ENCODE measurements at places on chromosomes 11 and 22.

DNA sequence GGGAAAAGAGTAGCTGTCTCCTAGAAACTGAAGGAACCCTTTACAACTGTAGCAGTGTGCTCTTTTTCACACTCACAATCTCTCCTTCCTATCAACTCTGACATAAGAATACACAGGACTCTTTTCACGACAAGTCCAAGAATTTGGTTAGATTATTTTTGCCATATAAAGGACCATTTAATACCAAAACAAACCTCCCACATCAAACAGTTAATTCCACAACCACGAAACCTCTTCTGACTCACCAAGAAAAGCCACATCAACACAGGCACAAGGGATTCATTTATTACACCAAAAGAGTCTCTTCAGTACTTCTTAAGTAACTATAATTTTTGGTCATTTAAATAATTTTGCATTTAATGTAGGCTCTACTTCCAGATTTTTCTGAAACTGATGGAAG, 222.6 kb upstream of the PITPNB start:
- DNase-seq: peak; percentile 26

GRCh38 chr11:75949023-75949672, 134.1 kb downstream of the UVRAG start:
- DNase-seq: no peak

GRCh38 chr11:11471201-11471600, 118.2 kb upstream of the CSNK2A3 start:
- peak; percentile 18 for DNase-seq

DNA sequence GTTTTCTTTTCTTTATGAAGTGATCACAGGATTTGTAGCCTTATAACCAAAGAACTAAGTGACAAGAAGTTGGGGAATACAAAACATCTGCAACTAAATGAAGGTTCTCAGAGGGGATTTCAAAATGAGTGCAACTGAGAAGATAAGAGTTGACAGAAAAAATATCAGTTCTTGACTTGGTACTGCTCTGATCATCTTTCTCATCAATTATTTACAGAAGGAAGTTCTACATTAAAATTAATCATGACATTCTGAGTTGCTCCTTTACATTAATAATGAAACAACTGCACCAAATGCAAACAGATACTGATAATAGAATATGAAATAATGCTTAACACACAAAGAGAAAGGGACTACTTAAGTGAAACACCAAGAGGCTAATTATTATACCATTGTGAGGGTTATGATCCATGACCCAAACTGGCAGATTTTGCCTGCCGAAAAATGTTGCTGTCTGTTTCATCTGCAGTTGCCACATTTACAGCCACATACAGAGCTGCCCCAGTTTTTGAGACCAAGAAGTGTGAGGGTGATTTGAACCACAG, 561.9 kb upstream of the ANO5 start:
- DNase-seq: no peak

DNA sequence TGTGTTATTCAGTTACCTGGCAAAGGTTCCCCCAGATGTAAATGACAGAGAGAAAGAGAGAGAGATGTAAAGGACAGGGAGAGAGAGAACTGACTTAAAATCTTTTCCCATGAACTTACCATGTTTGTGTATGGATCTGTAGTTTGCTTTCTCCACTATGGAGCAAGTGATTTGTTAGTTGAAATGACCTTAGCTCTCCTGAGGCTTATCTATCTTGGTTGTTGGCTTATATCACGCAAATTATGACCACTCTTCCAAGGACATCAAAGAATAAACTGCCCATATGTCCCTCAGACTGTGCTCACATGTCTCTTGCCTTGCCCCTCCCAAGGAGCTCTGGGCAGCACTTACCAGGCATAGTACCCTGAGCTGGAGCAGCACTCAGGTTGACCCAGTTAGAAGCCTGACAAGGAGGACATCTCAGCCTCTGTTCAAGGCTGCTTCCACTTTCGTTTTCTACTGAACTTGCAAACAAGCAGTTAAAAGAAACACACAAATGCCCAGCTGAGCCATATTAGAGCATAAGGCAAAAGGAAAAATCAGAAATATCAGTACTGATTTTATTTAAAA, 95.3 kb upstream of the RCN1 start:
- DNase-seq: no peak

DNA sequence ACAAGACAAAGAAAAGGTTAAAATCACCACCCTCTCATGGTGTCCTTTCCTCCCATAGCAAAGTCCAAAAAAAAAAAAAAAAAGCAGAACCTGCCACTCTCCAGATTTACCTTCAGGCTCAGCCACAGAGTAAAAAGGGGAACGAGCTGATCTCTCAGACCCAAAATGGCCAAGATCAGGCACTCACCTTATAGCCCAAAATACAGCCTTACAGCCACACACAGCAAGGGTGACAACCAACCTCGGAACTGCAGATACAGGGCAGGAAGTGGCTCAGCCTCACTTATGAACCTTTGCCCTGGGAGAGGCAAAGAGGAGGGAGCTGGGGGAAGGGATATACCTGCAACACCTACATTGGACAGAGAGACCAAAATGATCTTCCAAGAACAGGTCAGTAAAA, 4.5 kb downstream of the FHIP1B start:
- DNase-seq: no peak

Measured in epithelial cell of proximal tubule (primary cell).